Activated CD4-positive, alpha-beta memory T cell treated with anti-CD3 and anti-CD28 coated beads, Interleukin-2, amount 10 ng/mL, durations not matched to agents 7 days and 5 days (primary cell): ENCODE measurements at places on chromosomes 2 and 18. TPM values are rescaled to one million over a fixed set of nuclear protein-coding genes. Genes with fewer than 3 reads are reported as not detected.

CERKL gene
- 0.08 TPM for total RNA-seq

ITGB6 gene
- total RNA-seq = not detected

RABL2A gene
- 13.5 TPM for total RNA-seq

CCL20 gene
- 4.7 TPM for total RNA-seq

RND3 gene
- total RNA-seq = not detected

MBD1 gene
- total RNA-seq = 106 TPM

C1QL2 gene
- not detected for total RNA-seq

MEMO1 gene
- 40.7 TPM for total RNA-seq

NEU2 gene
- total RNA-seq = not detected

GULP1 gene
- not detected for total RNA-seq

RBBP8 gene
- 55.0 TPM for total RNA-seq

CHRNA1 gene
- total RNA-seq = not detected

RSAD2 gene
- total RNA-seq = 119 TPM

GPR148 gene
- total RNA-seq = not detected

SPP2 gene
- not detected for total RNA-seq

PARD3B gene
- total RNA-seq = 0.23 TPM

PRKAG3 gene
- not detected for total RNA-seq

LNPK gene
- 43.5 TPM for total RNA-seq

SERPINB2 gene
- total RNA-seq = not detected

UBE2F gene
- total RNA-seq = 82.7 TPM

FBXO15 gene
- 1.1 TPM for total RNA-seq

RBMS1 gene
- 65.5 TPM for total RNA-seq

NMUR1 gene
- total RNA-seq = 3.4 TPM

MERTK gene
- 0.35 TPM for total RNA-seq

RNF125 gene
- total RNA-seq = 48.4 TPM

CIB4 gene
- not detected for total RNA-seq

B4GALT6 gene
- 1.2 TPM for total RNA-seq

LYPD6B gene
- total RNA-seq = not detected

GPR39 gene
- not detected for total RNA-seq

CCDC178 gene
- total RNA-seq = not detected

ERICH2 gene
- total RNA-seq = not detected

ALPG gene
- not detected for total RNA-seq

C2orf78 gene
- total RNA-seq = not detected

SPC25 gene
- 33.3 TPM for total RNA-seq

SERPINB4 gene
- not detected for total RNA-seq

FIGLA gene
- total RNA-seq = not detected

PSD4 gene
- 272 TPM for total RNA-seq
